ENCODE measurements at places on chromosomes 3 and 15. TPM values are rescaled to one million over a fixed set of nuclear protein-coding genes. Genes with fewer than 3 reads are reported as not detected.
A peak's percentile ranks its signal among the peaks of the same experiment; 100 is the strongest.

- peaks cover 4% of the 10 kb centered on the region for H3K4me1 ChIP-seq
- no peak overlapping the region for H3K4me3 ChIP-seq
- no peak for DNase-seq
- no peaks in the 10 kb centered on the region for H3K36me3 ChIP-seq
- H3K27ac ChIP-seq, result no peak overlapping the region
Observed at GRCh38 chr3:11167590-11167989, 13.3 kb downstream of the HRH1 start.

GRCh38 chr3:86563400-86563970, 427.5 kb downstream of the VGLL3 start:
- H3K4me1 ChIP-seq, result no peaks in the 10 kb centered on the region
- no peak for DNase-seq
- H3K27ac ChIP-seq, result no peak overlapping the region
- H3K4me3 ChIP-seq, result no peak overlapping the region
- no peaks in the 10 kb centered on the region for H3K36me3 ChIP-seq
- H3K27me3 ChIP-seq, result no peaks in the 10 kb centered on the region

- no peak overlapping the region for H3K4me3 ChIP-seq
- H3K4me1 ChIP-seq, result peaks cover 5% of the 10 kb centered on the region
- no peak overlapping the region for H3K27ac ChIP-seq
- no peak for DNase-seq
Observed at GRCh38 chr3:120145542-120146285, 51.5 kb upstream of the GSK3B start.

- no peaks in the 10 kb centered on the region for H3K27me3 ChIP-seq
- H3K4me1 ChIP-seq, result no peaks in the 10 kb centered on the region
- no peak overlapping the region for H3K27ac ChIP-seq
Observed at GRCh38 chr3:32371461-32372212, 20.0 kb upstream of the CMTM7 start.

GRCh38 chr3:46024131-46024530, 3.2 kb downstream of the XCR1 start:
- no peak overlapping the region for H3K27ac ChIP-seq
- no peaks in the 10 kb centered on the region for H3K36me3 ChIP-seq
- no peaks in the 10 kb centered on the region for H3K4me1 ChIP-seq
- no peak for DNase-seq

DNA sequence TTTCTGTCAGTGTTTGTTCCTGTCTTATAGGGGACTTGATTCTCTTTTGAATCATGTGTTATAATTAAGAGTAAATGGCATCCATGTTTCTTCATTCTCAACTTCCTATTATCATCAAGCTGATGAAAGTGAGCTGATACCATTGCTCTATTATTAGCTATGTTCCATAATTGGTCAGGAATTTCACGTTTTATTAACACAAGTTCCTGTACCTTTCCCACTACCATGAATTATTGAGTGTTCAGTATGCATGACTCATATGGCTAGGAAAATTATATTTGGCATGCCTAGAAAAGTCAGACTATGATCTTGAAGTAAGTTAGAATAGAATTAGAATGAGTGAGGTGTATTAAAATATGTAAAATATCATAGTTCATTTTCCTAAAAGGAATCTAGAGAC, 278.9 kb upstream of the LRRC3B start:
- H3K4me1 ChIP-seq, result no peaks in the 10 kb centered on the region
- H3K27ac ChIP-seq, result no peak overlapping the region
- DNase-seq, result no peak
- H3K27me3 ChIP-seq, result no peaks in the 10 kb centered on the region
- no peak overlapping the region for H3K4me3 ChIP-seq
- H3K36me3 ChIP-seq, result no peaks in the 10 kb centered on the region

DNA sequence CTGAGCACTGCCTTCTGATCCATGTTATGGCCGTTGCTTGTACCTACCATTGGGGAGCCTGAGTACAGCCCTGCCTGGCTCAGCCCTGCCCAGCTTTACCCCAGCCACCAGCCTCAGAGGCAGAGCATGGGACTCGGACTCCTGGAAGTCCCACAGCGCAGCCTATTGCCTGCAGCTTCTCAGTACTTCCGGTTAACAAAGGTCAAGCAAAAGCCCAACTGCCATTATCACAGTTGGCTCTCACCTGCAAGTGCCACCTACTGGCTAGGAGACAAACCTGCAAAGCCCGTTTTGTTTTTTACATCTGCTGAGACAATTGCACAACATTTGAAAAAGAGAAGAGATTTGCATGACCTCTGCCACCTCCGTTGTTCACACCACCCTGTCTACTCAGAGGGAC, 1081.7 kb downstream of the NAALADL2 start:
- H3K36me3 ChIP-seq, result no peaks in the 10 kb centered on the region
- no peak overlapping the region for H3K27ac ChIP-seq
- H3K27me3 ChIP-seq, result no peaks in the 10 kb centered on the region
- no peak for DNase-seq

DNA sequence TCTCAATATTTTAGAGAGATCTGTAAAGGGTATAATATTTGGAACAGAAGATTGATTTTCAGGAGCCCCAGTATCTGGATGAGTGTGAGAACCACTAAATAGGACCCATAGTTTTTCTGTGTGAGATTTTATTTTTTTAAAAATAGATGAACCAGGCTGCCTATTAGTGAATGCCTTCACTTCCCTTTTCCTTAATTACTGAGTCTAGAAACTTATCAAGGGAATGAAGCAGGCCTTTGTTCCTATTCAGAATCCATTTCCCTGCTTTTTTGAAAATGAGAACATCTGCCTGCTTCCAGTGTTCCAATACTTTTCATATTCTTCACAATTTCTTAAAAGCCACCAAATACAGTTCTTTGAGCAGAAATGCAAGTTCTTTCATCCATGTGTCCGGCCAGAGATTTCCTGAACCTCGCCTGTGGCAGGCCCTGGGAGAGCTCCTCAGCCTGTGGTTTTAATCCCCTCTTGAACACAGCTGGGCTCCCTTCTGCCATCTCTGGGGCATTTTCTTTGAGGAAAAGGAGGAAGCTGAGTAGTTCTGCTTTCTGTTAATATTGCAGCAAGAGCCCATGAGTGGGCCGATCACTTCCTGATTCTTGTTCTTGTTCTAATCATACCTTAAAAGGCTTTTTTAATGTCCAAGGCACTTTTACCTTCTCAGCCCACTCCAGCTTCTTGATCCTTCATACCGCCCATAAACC, 4.7 kb downstream of the EHD4 start:
- H3K4me1 ChIP-seq, result peaks cover 33% of the 10 kb centered on the region
- peak overlapping the region; percentile 82 for H3K27ac ChIP-seq
- H3K36me3 ChIP-seq, result no peaks in the 10 kb centered on the region

DNA sequence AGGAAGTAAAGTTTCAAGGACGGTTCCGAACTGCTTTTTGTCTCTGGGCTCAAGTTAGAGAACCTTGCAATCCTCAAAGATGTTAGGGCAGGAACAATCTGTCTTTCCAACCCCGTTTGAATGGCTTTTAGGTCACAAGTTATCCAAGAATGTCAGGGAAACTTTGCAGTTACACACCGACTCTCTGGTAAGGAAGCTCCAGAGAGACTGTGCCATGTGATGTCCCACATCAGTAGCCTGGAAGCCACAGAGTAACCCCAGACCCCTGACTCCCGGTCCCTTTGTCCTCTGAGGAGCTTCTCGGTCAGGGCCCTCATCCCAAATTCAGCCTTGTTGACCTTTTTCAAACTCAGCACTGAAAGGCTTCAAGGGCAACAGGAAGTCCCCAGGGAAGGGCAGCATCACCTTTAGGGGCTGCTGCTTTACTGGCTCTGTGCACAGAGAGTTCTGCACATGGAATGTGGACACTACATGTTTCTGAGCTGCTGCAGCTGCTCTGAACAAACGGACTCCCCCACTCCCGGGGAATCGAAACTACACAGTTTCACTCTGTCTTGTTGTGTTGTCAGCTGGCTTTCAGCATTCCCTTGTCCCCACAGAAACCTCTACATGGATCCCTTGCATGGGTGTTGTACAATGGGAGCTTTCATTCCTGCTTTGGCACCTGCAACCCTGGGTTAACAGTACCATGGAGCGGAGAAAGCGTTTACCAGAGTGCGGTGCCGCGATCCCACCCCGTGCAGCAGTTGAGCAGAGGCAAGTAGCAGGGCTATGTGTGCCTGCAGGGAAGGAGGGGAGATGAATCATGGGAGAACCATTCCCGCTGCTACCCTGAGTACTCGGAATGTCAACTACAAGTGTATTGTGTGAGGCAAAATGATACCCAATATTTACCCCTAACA, 408.2 kb upstream of the THBS1 start:
- H3K4me1 ChIP-seq, result peaks cover 3% of the 10 kb centered on the region
- H3K27ac ChIP-seq, result peak overlapping the region; percentile 67
- no peaks in the 10 kb centered on the region for H3K27me3 ChIP-seq
- H3K4me3 ChIP-seq, result no peak overlapping the region
- H3K36me3 ChIP-seq, result no peaks in the 10 kb centered on the region

GRCh38 chr3:11641316-11641682, 2.4 kb downstream of the VGLL4 start:
- peak overlapping the region; percentile 51 for H3K4me3 ChIP-seq
- H3K27me3 ChIP-seq, result no peaks in the 10 kb centered on the region
- no peak for DNase-seq
- H3K4me1 ChIP-seq, result peaks cover 14% of the 10 kb centered on the region
- peak overlapping the region; percentile 93 for H3K27ac ChIP-seq

DNA sequence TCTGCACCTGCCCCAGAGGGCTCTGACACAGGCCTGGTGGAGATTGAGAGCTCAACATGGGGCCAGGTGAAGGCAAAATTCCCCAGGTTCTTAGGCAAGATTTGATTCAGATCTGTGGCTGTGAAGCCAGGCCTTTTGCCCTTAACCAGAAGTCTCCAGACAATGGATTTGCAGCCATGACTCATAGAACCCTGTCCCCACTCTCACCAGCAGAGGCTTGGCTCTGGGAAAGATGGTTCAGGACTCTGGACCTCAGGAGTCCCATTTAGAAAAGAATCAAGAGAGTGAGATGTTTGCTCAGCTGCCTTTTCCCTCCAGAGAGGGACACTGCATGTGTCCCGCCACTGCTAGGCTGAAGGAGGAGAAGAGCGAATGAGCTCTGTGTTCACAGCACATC, 361.4 kb upstream of the ICE2 start:
- no peaks in the 10 kb centered on the region for H3K4me1 ChIP-seq
- DNase-seq, result no peak
- no peaks in the 10 kb centered on the region for H3K27me3 ChIP-seq
- no peaks in the 10 kb centered on the region for H3K36me3 ChIP-seq

DNA sequence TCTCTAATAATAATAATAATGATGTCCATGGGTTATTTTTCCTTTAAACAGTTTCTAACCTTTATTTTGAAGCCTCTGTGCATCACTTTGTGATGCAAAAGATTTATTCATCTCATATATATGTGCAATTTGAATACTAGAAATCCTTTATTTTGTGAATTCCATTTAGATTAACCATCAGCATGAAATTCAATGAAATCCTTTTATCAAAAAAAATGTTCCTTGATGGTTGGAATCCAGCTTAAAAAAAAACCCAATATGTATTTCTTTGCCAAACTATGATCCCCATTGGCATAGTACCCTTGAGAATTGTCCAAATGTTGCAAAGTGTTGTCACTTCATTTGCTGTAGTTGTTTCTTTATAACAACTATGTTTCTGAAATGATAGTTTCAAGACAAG, 7.4 kb downstream of the TBC1D23 start:
- H3K36me3 ChIP-seq, result no peaks in the 10 kb centered on the region
- H3K27ac ChIP-seq, result no peak overlapping the region
- H3K4me1 ChIP-seq, result peaks cover 21% of the 10 kb centered on the region
- H3K27me3 ChIP-seq, result no peaks in the 10 kb centered on the region
- no peak overlapping the region for H3K4me3 ChIP-seq

- peaks cover 7% of the 10 kb centered on the region for H3K27me3 ChIP-seq
- H3K36me3 ChIP-seq, result no peaks in the 10 kb centered on the region
- H3K4me1 ChIP-seq, result no peaks in the 10 kb centered on the region
- no peak overlapping the region for H3K27ac ChIP-seq
- DNase-seq, result no peak
- no peak overlapping the region for H3K4me3 ChIP-seq
Observed at GRCh38 chr3:170469151-170470062, 50.7 kb downstream of the CLDN11 start.

DNA sequence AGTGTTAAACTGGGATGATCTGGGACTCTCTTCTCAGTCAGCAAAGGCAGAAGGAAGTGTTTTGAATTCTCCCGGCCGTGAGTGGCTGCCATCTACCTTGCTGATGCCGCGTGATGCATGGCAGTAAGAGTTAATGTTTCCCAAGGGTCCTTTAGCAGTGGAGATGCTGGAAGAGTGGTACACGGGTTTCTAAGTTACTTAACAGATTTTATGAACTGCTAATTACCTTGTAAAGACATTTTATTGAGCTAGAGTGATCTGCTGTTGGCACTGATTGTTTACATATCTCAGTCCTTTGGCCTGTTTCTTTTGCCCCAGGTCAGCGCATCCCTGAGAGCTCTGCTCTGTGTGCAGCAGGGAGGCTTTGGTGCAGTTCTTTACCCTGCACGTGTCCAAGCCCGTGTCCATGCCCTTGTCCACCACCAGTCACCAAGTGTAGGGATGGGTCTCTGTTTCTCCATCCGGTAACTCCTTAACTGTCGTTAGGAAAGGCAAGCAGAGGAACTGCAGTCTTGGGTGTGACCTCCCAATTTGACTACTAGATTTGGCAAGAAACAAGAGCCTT, 172.3 kb downstream of the SLCO3A1 start:
- H3K4me3 ChIP-seq, result no peak overlapping the region
- no peak overlapping the region for H3K27ac ChIP-seq
- peaks cover 9% of the 10 kb centered on the region for H3K4me1 ChIP-seq
- no peak for DNase-seq
- H3K27me3 ChIP-seq, result no peaks in the 10 kb centered on the region
- H3K36me3 ChIP-seq, result no peaks in the 10 kb centered on the region

Gene SUSD5
- total RNA-seq, result 0.32 TPM

Gene DPP8
- 66.5 TPM for total RNA-seq

Gene PLA2G4E
- 0.32 TPM for total RNA-seq

Gene VEPH1
- 1.4 TPM for total RNA-seq
